ENCODE measurements at places on chromosomes 12 and 14. TPM values are rescaled to one million over a fixed set of nuclear protein-coding genes. Genes with fewer than 3 reads are reported as not detected.

DNA sequence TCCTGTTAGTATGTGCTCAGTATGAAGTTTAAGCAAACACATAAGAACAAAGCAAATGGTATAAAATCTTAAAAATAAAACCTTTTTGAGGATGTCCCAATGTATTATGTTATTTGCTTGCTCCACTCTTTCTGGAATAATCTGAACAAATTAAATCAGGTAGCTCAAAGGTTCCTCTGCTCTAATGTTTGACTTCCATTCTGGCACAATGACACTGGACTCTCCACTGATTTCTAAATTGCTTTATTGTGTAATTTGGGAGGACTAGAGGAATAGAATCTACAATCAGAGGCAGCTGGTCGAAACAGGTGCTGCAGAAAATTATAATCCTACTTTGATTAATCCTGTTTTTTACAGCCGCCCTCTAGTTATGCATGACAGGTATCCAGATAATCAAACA is 523.7 kb upstream of the FOXG1 start:
- DNase-seq: no peak

DNA sequence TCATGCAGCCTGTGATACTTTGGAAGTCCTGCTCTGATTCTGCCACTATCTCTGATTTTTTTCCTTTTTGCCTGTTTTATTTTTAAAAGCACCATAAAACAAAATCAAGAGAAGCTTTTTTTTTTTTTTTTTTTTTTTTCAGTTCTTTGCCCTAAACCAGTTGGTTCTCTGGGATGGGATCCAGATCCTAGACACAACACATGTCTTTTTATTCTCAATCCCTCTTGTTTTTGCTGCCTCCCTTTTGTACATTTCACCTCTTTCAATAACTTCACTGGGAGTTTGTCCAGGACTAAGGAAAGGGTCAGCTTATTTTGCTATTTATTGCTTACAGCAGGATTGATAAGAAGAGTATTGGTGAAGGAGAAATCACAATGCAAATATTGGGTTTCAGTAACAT is 139.4 kb downstream of the GRIP1 start:
- DNase-seq: no peak

DNA sequence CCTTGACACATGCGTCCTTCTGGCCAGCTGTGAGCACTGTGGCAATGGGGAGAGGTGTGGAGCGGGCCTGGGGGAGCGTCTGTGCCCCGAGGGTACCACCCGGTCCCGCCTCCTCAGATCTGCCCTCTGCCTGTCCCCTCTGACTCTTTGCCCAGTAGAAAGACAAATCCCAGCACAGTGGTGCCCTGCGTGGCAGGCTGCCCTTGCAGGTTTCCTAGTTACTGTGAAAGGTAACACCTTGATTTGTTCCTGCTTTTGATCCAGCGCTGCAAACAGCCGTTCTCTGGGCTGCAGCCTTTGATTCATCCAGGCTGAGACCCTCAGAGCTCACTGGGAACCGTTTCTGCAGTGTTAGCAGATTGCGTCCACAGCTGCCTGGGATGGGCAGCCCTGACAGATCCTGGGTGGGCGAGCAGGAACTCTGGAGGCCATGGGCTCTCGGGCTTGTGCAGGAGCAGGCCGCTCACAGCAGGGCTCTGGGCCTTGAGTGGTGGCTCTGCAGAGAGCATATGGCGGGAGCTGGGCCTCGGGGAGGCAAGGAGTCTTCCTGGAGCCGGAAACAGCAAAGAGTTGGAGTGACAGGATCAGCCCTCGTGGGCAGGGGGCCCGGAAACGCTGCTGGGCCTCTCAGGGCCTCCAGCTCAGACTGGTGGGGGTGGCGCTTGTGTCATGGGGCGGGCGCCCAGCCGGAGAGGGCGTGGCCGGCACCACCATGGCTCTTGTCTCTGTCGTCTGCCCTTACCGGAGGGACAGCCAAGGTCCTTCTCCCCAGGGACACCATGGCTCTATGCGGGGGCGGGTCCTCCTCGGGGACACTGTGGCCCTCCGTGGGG is 16.6 kb downstream of the FBRSL1 start:
- DNase-seq: peak; percentile 83

- DNase-seq: no peak
Observed at GRCh38 chr14:99479160-99479905, 1.3 kb downstream of the SETD3 start.

GRCh38 chr12:119476951-119477350 is 116.6 kb upstream of the TMEM233 start:
- DNase-seq: no peak

GRCh38 chr14:68939893-68940613 is 39.0 kb downstream of the ACTN1 start:
- no peak for DNase-seq

The WNT1 gene
- total RNA-seq: 1.1 TPM

GRCh38 chr12:96466939-96467751 is 22.2 kb upstream of the CFAP54 start:
- no peak for DNase-seq

DNA sequence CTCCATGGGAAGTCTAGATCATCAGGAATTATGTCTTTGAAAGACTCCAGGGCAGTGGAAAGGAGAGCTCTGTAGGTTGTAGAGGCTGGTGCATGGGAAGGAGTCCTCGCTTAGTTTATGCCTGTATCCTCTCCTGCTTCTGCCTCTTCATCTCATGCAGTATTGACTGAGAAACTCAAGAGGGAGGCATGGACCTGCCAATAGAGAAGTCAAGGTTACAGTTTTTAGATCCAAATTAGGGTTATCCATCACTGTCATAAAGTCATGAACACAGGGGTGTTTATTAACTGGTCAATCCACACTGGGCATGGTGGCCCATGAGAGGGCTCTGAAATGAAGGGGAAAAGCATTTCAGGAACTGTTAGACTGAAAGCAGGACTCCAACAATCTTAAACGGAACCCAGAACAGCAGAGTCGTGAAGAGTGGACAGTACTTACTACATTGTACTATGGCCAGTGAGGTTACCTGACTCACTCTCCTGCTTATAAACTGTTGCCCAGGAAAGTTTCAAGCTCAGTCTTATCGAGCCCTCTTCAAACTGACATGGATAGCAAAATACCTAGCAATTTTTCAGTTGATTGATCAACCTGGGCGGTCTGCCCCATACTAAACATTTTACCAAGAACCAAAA is 30.1 kb upstream of the DHRS7 start:
- no peak for DNase-seq
